GM23338 (cell line): ENCODE measurements at places on chromosomes 3 and 15. TPM values are rescaled to one million over a fixed set of nuclear protein-coding genes. Genes with fewer than 3 reads are reported as not detected.

SAXO2 gene
- 0.73 TPM in 1 of 2 replicates, not detected in the other for total RNA-seq

SPTSSB gene
- 33.0 and 33.5 TPM in 2 replicates for total RNA-seq

DNA sequence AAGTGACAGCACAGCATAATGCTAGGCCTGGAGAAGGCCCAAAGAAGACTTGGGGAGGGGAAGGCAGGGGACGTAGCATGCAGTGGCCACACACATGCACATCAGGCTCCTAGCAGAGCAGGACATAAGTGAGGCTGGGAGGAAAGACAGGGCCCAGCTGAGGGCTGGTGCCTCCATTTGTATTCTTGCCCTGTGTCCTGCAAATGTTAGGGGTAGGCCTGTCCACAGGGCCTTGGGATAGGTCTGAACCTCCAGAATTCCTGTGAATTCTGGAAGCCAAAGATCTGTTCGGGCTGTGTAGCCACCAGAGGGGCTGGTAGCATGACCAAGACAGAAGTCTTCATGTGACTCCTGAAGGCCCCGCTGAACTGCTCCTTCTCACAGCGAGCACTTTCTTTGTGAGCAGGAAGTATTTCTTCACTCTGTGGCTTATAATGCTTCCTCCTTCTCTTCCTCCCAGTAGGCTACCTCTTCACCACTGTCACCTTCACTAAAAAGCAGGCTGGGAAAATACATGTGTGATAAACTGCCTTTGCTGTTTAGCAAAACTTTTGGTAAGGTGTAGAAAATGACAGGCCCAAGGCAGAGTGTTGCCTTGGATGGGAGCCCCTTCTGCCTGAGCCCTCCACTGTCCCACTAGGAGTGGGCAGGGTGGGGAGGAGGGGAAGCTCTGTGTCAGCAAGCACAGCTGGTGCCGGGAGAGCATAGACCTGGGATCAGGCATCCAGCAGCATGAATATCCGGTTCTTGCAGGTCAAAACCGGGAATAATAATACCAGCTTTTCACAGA, 8.4 kb downstream of the CERS3 start:
- DNase-seq, result no peak
- no peaks in the 10 kb centered on the region for H3K36me3 ChIP-seq
- no peak overlapping the region for H3K27ac ChIP-seq
- H3K4me3 ChIP-seq, result no peak overlapping the region
- H3K4me1 ChIP-seq, result no peaks in the 10 kb centered on the region

GRCh38 chr3:9622438-9622837, 26.9 kb upstream of the MTMR14 start:
- DNase-seq, result no peak
- H3K36me3 ChIP-seq, result no peaks in the 10 kb centered on the region
- H3K4me3 ChIP-seq, result no peak overlapping the region
- no peaks in the 10 kb centered on the region for H3K4me1 ChIP-seq
- no peaks in the 10 kb centered on the region for H3K27me3 ChIP-seq

- H3K4me3 ChIP-seq, result no peak overlapping the region
- 0 out of 2 replicates have a peak, but pooled peaks cover 7% of the 10 kb centered on the region for H3K4me1 ChIP-seq
- no peaks in the 10 kb centered on the region for H3K27me3 ChIP-seq
- no peak overlapping the region for H3K27ac ChIP-seq
- peaks cover 13% of the 10 kb centered on the region for H3K36me3 ChIP-seq
These were observed 12.4 kb downstream of the RTP2 start for GRCh38 chr3:187689984-187690383.

DNA sequence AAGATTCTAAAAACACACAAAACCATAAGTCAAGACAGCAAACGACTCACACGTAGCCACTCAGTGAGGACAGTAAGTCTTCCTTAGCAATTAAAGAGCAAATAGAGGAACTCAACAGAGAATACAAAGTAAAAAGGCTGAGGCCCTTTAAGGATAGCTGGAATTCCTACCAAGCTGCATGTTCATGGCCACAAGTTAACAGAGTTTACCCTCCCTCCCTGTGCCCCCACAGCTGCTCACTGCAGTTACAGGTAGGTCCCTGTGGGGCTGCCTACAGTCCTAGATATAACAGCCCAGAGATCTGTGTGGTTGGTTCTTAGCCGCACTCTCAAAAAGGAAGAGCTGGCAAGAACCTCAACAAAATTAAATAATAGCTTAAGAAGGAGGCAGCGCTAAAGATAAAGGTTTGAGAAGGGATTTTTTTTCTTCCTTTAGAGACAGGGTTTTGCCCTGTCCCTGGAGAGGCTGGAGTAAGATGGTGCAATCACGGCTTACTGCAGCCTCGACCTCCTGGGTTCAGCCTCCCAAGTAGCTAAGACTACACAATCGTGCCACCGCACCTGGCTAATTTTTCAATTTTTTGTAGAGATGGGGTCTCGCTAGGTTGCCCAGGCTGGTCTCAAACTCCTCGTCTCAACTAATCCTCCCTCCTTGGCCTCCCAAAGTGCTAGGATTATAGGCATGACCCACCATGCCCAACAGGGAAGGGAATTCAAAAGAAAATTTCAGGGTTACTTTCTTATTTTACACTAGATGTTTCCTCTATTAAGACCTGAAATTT, 19.3 kb downstream of the SFMBT1 start:
- H3K4me1 ChIP-seq, result peaks cover 58% of the 10 kb centered on the region
- H3K27ac ChIP-seq, result peak overlapping the region; percentile 34; the same call in 1 of the 2 replicates

DNA sequence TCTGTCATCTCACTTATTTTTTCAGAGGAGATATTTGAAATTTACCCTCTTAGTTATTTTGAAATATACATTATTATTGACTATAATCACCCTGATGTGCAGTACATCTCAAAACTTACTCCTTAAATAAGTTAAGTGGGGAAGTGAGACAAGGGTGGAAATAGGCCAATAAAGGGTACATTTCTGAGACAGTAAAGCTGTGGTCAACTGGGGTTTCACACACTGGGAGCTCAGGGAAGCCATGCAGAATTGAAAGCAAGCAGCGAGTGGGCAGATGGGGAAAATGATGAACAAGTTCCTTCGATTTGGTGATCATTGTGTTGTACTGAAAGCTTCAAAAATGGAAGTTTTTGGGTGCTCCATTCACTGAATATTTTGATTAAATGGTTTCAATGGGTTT, 21.6 kb upstream of the MOBP start:
- DNase-seq, result no peak
- 0 out of 2 replicates have a peak, but pooled peaks cover 6% of the 10 kb centered on the region for H3K4me1 ChIP-seq
- H3K27me3 ChIP-seq, result no peaks in the 10 kb centered on the region

DNA sequence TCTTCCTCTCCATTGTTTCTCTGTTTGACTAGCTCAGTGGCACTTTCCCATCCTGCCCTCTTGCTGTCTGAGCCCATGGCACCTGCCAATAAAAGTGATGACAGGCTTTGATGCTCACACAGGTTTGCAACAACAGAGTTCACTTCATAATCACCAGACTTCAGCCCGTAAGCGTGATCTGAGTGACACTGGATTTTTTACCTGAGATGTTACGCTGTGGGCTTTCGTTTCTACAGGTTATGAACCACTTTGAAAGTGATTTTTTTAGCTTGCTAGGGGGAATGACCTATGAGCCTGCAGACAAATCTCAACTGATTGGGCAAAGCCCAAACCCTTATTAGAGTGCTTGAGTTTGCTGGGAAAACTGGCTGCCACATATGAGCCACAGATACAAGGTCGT, 173.9 kb upstream of the ICE2 start:
- no peaks in the 10 kb centered on the region for H3K27me3 ChIP-seq
- no peak overlapping the region for H3K4me3 ChIP-seq
- no peak for DNase-seq
